ENCODE measurements at places on chromosomes 6 and 20.

DNA sequence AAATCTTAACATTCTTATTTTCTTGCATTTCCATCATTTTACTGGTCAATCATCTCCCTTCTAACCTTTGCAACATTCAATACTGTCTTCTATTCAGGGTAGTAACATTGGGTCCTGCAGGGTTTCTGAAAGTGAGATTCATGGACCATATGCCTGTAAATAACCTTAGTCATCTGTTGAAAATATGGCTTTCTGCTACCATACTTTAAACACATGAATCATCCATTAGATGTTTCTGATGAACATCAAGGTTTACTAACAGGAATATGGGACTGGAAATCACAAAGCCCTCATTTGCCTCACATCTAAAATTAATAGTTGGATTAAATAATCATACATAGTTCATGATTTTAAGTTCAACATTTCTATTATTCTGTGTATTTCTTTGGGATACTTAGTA, 475.9 kb upstream of the MARCKS start:
- no peak for DNase-seq

DNA sequence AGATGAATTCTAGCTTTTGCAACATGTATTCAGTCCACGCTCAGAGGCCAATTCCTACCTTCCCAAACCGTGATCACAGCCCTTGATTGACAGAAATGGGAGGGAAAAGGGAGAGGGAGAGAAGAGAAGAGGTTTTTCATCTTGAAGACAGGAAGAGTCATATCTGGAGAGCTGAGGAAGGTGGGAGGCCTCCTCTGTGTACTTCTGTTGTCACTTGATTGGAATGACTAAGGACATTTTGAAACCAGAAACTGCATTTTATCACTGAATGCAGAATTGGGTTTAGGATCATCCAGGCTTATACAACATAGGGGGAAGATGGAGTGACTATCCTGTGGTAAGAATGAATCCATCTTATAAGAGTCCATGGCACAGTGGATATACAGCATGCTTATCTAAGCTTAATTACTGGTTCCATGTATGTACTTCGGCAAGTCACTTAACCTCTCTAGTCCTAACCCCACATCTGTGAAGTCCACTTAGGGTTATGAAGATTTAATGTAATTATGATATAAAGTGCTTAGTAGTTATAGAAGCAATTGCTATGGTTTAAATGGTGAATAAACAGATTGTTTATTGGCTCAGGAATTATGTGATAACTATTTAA, 144.0 kb downstream of the BCKDHB start:
- no peak for DNase-seq

- DNase-seq, result no peak
Observed at GRCh38 chr20:37298190-37298939, 8.9 kb downstream of the MANBAL start.

DNA sequence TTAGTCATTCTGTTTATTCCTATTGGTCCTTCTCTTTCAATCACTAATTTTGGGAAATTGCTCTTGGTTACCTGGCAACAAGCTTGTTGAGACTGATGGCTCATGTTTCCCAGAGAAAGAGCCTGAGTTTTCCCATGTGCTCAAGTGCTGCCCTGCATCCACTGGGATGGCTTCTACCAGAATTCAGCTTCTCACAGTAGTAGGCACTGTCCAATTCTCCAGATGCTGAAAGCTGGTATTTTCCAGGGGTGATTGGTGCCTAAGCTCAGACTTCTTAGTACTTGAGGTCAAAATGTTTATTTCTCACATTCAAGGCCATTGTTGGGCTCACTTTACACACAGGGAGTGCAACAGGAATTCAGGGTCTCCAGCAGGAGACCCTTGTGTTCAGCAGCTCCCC, 29.1 kb upstream of the SLC2A12 start:
- DNase-seq, result no peak

DNA sequence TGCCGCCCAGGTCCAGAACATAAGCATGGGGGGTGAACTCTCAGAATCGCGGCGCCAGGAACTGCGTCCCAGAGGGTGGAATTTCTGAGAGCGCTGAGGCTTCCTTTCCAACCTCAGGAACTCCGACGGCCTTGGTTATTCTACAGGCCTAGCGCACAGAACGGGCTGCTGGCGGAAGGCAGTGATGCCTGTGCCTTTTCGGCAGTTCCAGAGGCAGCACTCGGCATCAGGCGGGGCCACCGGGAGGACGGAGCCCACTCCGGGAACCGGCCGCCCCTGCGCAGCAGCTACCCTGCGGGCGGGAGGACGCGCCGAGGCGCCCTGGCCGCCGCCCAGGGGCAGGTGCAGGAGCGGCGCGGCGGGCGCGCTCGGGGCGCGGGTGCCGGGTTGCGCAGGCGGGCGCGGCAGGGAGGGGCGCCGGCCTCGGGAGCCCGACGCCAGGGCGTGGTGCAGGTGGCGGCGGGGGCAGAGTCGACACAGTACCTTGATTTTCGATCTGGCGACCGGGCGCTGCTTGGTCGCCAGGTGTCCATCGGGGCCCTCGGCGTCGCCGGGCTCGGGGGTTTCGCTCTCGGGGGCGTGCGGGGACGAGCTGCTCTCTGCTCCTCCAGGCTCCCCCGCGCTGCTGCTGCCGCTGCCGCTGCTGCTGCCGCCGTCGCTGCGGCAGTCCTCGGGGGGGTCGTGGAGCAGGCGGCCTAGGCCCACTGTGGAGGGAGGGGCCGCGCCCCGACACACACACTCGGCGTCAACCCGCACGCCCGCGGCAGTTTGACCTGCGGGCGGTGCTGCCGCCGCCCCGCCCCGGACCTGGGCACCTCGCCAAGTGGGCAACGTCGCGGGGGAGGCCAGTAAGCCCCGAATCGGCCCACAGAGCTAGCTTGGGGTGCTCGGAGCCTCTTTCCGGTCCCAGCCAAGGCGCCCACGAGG, 1.3 kb downstream of the OVOL2 start:
- DNase-seq, result peak; percentile 18

Data from stimulated activated CD4-positive, alpha-beta T cell treated with anti-CD3 and anti-CD28 coated beads, Interleukin-15, amount 100 ng/mL, for 24 hours (primary cell).